ENCODE measurements at places on chromosomes 6 and 20.

DNA sequence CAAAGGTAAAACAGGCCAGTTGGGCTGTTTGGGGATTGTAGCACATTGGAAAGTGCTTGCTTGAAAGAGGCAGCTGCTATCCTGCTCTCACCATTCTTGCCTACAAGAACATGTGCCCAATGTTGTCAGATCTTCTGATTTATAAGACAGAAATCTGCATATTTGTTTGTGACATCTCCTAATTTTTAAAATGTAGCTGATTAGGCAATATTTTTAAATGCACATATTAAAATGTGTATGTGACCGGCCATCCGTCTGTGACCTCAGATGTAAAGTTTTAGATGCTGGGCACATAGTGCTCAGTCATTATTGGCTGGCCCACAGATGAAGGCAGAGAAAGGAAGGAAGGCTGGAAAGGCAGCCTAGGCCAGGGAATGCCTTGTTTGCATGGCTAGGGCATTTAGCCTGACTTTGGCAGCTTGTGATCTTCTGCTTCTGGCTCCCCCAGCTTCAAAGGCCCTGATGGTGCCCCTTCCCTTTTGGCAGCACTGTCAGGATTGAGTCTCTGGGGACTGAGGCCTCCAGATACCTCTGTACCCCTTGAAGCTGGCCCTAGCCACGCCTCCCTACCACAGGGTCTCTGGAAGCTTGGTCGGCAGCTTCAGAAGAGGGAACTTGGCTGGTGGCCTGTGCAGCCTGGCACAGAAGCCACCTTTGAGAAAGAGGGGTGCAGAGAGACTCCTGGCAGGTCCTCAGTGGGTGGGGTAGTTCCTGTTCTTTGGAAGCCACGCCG, 6.4 kb downstream of the SNPH start:
- no peak for DNase-seq

GRCh38 chr6:169841907-169842606, 90.6 kb downstream of the ERMARD start:
- no peak for DNase-seq

GRCh38 chr6:11563793-11564192, 26.2 kb downstream of the TMEM170B start:
- no peak for DNase-seq

DNA sequence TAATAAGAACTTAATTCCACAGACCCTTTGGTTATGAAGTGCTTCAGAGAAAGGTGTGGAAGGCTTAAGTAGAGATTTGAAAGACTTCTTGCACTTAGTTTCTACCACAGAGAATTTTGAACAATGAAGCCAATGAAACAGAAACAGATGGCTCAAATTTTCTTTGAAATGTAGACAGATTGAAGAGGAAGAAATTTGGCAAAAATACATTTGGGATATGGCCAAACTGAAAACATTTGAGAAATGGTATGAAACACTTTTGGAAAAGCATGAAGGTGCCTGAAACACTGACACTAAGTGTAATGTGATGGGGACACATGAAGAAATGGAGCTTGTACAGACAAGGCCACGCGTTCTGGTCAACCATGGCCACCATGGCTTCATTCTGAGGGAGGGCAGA, 272.4 kb upstream of the EXOC2 start:
- no peak for DNase-seq

- DNase-seq = no peak
These were observed 25.4 kb downstream of the VEGFA start for GRCh38 chr6:43795421-43795820.

DNA sequence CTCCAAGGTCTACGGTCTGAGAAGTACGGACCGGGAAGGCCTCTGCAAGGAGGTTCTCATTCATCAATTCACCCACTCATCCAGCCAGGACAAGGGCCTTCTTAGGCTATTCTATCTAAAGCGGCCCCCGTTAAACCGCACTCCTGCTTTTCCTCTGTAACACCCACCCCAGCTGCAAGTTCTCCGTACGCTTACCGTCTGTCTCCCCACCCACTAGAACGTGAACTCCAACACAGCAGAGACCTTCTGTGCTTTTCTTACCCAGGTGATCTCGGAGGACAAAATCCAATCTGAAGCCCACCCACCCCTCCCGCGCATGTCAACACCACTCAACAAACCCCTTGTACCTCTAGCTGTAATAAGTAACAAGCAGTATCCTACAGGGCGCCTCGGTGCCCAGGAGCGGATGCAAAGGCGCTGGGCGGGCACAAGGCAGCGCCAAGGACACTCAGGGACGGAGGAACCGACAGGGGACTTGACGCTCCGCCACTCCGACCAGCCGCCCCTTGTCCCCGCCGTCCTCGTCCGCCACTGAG, 351 bp downstream of the AURKA start:
- DNase-seq = no peak

DNA sequence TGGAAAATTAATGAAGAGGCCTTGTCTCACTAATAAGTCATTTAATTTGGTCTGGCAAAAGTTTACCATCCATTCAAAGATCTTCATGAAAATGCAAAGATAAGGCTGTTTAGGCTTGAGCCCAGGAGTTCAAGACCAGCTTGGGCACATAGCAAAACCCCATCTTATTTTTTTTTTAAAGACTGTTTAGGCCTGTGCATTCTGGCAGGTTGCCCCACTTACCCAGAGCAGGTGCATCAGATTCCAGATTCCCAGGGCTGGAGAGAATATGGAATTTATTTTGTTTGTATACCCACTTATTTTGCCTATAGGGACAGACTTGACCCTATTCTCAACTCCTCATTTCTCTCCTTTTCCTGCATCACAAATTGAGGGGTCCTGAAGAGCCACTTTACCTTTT, 5.7 kb downstream of the FOXO3 start:
- DNase-seq = no peak

DNA sequence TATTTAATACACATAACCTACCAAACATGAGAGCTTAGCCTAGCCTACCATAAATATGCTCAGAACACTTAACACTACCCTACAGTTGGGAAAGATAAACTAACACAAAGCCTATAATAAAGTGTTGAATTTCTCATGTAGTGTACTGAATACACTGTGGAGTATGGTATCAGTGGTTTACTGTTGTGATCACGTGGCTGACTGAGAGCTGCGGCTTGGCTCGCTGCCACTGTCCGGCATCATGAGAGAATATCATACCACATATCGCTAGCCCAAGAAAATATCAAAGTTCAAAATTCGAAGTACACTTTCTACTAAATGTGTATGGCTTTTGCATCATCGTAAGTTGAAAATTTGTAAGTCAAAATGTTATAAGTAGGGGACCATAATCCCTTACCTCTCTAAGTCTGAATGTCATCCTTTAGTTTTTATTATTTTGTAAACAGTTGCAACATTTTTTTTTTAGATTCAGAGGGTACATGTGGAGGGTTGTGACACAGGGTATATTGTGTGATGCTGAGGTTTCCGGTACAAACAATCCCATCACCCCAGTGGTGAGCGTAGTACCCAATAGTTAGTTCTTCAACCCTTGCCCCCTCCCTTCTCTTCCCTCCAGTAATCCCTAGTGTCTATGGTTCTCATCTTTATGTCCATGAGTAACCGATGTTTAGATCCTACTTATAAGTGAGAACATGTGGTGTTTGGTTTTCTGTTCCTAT, 14.6 kb upstream of the TAAR1 start:
- DNase-seq = no peak

DNA sequence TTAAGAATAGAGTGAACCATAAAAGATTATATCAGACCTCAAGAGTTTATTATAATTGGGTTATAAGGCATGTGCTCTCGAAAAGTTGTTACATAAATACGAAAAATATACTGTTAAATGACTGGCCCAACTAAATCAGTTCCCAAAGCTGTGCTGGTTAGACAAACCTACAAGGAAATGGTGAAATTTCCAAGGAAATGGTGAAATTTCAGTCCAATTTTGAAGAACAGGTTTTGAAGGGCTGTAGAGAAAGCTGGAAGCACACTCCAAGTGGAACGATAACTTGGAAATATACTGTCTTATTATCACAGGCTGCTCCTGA, 400 bp upstream of the TRMT11 start:
- DNase-seq = no peak

DNA sequence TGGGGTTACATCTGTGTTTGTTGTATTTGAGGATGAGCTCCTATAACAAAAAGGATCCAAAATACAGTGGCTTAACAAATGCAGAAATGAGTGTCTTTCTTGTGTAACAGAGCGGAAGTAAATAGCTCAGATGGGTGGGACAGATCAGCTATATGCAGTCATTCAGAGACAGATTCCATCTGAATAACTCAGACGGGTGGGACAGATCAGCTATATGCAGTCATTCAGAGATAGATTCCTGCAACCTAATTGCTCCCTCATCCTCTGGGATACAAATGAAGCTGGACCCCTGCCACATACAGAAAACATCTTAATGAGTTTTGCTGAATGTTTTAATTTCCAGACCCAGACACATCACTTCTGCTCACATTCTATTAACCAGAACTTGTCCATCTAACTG, 332.3 kb downstream of the BCKDHB start:
- DNase-seq = no peak

- no peak for DNase-seq
These were observed 18.3 kb downstream of the TRIM38 start for GRCh38 chr6:25980935-25981334.

GRCh38 chr6:127289934-127290333, 23.3 kb downstream of the RNF146 start:
- no peak for DNase-seq

DNA sequence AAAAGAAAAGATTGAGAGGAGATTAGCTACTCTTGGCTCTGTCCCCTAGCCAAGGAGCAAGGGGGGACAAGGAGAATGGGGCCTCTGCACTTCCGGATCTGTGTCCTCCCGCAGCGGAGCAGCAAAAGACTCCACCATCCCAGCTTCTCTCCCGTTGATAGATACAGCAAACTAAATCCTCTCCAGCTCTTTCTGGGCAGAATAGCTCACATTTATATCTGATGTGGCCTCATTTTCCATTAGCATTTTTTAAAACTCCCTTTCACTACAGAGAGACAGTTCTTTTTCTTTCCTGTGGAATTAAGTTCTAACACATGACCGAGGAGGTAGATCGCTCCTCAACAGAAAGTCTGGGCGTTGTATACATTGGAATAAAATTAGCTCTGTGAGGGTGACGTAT, 260.9 kb upstream of the SOX4 start:
- DNase-seq = no peak

DNA sequence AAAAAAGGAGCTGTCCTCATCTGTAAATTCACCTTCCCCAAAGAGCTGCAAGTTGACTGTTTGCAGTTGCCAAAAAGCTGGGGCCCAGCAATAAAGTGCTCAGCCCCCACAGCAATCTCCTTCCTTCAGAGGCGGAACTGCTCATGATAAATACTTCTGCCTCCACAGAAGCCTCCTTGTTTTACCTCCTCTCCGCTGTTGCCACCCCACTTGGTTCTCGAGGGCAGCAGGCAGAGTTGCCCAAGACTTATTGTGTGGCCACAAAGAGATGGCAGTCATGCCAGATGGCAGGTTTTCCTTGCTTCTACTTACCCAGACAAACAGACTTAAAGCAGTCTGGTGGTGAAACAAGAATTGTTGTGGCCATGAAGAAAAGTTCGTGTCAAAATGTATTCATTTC, 66.3 kb downstream of the SLX4IP start:
- no peak for DNase-seq

DNA sequence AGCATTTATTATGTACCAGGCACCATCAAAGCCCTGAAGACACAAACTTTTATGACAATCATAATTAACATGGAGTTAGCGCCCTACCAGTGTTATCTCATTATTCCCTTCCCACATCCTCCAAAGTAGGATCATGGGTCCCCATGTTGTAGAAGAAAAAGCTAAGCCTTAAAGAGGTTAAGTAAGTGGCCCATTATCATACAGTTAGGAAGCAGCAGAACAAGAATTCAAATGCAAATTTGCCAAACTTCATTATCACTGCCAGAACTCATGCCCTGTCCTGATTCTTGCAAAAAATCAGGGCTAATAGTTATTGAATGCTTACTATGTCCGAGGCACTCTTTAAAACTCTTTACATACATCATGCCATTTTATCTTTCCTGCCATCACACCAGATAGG, 310.6 kb downstream of the ZNF217 start:
- DNase-seq = no peak

- DNase-seq = no peak
These were observed 110.5 kb upstream of the SLC2A12 start for GRCh38 chr6:134162932-134163331.

DNA sequence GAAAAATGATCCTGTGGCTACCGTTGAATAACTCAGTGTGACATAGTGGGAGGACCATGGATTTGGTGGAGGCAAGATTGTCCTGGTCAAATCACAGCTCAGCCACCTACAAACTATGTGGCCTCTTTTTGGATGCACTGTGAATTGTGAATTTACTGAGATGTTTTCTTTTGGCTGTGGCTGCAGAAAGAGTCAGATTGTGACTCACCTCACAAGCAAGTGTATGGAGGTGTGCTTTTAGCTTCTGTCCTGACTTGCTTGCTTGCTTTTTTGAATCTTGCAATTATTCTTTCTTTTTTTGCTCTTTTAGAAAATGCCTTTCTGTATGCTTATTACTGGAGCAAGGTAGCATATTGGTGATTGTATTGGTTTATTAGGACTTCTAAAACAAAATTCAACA, 122.9 kb upstream of the FOXO3 start:
- DNase-seq = no peak

DNA sequence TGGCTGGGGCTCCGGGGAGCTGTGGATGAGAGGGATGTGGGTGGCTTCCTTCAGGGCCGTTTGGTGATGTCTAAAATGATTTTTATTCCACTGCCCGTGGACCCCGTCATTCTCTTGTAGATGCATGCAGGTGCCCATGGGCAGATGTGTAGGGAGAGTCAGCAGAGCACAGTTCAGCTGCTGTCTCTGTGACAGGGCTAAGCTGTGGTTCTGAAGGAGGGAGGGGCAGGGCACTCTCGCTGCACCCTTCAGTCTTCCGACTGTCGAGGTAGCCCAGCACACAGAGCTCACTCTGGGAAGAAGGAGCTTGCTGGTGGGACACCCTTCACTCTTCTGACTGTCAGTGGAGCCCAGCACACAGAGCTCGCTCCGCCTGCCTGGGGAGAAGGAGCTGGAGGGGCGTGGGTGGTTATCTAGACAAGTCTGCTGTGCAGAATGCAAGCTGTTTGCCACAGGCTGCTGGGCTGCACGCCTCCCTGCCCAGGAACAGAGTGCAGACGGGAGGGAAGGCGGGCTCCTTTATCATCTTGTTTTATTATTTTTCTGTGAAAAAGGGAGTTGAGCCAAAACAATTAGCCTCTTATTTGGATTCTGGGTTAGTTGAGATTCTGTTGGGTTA, 28.4 kb upstream of the ADRM1 start:
- DNase-seq = no peak

- DNase-seq = no peak
These were observed 17.8 kb upstream of the PPP1R3G start for GRCh38 chr6:5067305-5067704.

Data from ecto neural progenitor cell (in vitro differentiated cells).